Effector memory CD8-positive, alpha-beta T cell (primary cell): ENCODE measurements at places on chromosomes 16 and 17.

- DNase-seq = no peak
Measured at GRCh38 chr16:86298758-86299134, 211.6 kb upstream of the FOXF1 start.

DNA sequence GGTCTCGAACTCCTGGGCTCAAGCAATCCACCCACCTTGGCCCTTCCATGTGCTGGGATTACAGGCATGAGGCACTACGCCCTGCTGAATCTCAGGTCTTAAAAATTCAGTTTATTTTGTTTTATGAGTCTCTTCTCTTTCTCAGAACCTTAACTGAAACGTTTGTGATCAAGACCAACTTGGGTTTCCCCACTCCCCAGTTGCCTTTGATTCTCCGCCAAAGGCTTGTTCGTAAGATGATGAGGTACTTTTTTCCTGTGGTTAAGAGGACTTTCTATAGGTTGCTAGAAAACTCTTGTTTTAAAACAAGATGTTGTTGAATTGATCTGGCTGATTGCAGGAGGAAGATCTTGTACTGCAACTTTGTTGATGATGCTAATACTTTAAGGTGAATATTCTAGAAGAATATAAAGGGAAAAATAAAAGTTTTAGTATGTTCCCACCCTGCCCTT lies 11.7 kb downstream of the ABCC1 start:
- DNase-seq = peak; percentile 51

GRCh38 chr16:56029026-56029425 lies 153.9 kb upstream of the CES5A start:
- no peak for DNase-seq

GRCh38 chr16:48580925-48581500 lies 29.0 kb downstream of the N4BP1 start:
- DNase-seq = no peak
